ENCODE measurements at places on chromosomes 2 and 18.

- no peak for DNase-seq
Measured at GRCh38 chr2:105778080-105778607, 33.4 kb downstream of the NCK2 start.

- DNase-seq: no peak
Measured at GRCh38 chr2:168740360-168740759, 62.1 kb upstream of the NOSTRIN start.

- DNase-seq: no peak
Measured at GRCh38 chr18:57446322-57446721, 11.1 kb downstream of the ONECUT2 start.

GRCh38 chr2:128772671-128773070, 454.0 kb upstream of the HS6ST1 start:
- DNase-seq: no peak

DNA sequence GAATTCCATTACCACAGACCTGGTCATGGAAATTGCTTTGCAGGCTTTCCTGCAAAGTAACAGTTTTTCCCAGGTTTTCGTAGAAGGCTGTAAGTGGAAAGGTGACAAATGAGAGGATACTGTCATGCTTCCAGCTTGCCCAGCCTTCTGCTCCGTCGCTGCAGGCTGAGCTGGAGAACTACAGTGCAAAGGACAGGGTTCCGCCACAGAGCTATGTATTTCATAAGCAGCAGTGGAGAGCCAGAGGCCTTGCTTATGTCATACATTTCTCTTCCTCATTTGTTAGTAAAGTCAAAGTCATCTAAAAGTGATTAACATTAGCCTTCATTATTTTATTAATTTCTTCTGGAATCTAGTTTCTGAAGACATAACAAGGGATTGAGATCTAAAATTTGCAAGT, 72.9 kb upstream of the RBM44 start:
- DNase-seq: no peak

Measured in T-helper 1 cell (primary cell).